Pancreas (tissue), 10 donors: ENCODE measurements at places on chromosomes 7 and 10. TPM values are rescaled to one million over a fixed set of nuclear protein-coding genes. Genes with fewer than 3 reads are reported as not detected.

BTBD16 gene
- 0.43 TPM for total RNA-seq

ENO4 gene
- total RNA-seq: 0.42 TPM

GJD4 gene
- total RNA-seq: not detected

- DNase-seq: no peak
Measured at GRCh38 chr10:107585630-107586029, 421.1 kb upstream of the SORCS1 start.

- DNase-seq: no peak
Measured at GRCh38 chr7:25665374-25665773, 437.1 kb upstream of the NPVF start.
